Head of caudate nucleus (tissue), 42 donors: ENCODE measurements at places on chromosomes 4 and X.

- no peak for DNase-seq
Measured at GRCh38 chr4:87910795-87911194, 64.7 kb upstream of the SPP1 start.

DNA sequence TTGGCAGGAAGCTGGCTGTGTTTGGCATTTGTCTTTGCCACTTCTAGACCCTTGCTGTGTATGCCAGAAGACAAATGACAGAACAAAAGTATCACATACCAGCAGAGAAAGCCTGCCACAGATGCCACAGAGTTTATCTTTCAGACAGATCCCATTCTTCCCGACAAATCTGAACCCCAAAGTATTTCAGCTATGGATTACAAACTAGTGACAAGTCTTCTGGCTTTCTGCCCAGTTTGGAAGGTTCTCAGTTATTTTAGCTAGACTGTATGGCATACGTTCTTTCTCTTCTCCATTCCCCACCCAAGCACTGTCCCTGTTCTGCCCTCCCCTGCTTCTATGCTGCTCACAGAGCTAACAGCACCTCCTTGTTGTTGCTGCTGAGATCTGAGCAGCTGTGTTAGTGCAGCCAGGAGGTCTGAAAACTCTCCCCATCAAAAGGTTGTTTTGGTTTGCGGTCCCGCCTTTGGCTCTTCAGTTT, 236.7 kb downstream of the FRAS1 start:
- no peak for DNase-seq

- DNase-seq = no peak
Measured at GRCh38 chr4:177356206-177356605, 46.5 kb downstream of the NEIL3 start.

DNA sequence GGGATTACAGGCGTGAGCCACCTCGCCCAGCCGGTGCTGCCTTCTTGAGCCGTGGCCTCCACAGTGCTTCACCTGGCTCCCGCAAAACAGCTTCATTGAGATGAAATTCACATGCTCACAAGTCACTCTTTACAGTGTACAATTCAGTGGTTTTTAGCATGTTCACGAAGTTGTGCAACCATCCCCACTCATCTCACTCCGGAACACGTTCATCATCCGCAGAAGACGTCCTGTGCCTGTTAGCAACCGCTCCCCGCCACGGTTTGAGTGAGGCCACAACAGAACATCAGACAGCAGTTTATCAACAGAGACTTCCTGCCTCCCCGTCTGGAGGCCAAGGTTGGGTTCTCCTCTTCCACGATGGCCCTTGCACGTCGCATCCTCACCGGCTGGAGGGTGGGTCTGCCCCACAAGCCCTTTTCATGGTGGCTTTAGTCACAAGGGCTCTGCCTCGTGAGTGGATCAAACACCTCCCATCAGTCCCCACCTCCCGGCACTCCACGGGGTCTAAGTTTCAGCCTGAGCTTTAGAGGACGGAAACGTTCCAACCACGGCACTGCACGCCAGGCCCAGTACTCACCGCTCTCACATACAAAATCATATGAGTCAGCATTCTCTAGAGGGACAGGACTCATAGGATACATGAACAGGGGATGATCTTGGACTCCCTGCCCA, 29.6 kb upstream of the SPON2 start:
- peak; percentile 53 for DNase-seq

- DNase-seq = no peak
Measured at GRCh38 chr4:73520821-73521220, 39.3 kb downstream of the AFM start.

DNA sequence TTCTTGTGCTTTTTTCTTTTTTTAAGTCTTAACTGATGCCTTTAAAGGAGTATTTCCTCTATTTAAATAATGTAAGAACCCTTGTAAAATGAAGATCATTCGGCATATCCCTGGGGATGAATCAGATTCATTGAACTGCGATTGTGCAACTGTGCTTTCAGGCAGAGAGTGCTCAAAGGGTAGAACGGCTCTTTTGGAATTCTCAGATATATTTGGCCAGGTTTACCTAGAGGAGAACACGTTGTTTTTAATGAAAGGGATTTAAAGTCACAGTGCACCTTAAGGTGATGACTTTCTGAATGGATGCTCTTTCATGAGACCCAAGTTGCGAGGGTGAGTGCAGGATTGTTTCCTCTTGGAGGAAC, 51.6 kb upstream of the ELOVL6 start:
- DNase-seq = no peak

- no peak for DNase-seq
Measured at GRCh38 chr4:61312526-61312925, 112.4 kb downstream of the ADGRL3 start.

GRCh38 chr4:147543034-147543433, 62.1 kb downstream of the EDNRA start:
- DNase-seq = no peak

DNA sequence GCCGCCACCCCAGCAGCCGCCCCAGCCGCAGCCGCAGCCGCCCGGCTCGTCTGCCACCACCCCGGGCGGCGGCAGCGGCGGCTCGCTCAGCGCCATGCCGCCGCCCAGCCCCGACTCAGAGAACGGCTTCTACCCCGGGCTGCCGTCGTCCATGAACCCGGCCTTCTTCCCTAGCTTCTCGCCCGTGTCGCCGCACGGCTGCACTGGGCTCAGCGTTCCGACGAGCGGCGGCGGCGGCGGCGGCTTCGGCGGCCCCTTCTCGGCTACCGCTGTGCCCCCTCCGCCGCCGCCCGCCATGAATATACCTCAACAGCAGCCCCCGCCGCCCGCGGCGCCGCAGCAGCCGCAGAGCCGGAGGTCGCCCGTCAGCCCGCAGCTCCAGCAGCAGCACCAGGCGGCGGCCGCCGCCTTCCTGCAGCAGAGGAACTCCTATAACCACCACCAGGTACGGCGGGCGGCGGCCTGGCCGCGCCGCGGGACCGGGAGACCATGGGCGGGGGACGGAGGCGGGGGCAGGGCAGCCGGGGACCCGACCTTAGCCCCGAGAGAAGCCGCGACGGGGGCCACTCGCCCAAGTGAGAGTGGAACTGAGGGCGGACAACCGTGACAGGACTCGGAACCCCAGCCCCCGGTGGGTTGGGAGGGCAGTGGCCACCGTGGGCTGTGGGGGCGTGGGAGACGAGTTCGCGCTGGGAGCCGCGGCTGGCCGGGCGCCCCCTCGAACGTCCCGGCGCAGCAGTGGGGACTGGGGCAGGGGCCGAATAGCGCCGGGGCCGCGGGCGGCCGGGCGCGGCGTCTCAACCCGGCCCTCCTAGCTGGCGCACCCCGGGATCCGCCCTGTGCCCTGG, 1.8 kb downstream of the CPEB2 start:
- DNase-seq = peak; percentile 29

- peak; percentile 17 for DNase-seq
Measured at GRCh38 chrX:101051153-101051548, 760 bp downstream of the TRMT2B start.

DNA sequence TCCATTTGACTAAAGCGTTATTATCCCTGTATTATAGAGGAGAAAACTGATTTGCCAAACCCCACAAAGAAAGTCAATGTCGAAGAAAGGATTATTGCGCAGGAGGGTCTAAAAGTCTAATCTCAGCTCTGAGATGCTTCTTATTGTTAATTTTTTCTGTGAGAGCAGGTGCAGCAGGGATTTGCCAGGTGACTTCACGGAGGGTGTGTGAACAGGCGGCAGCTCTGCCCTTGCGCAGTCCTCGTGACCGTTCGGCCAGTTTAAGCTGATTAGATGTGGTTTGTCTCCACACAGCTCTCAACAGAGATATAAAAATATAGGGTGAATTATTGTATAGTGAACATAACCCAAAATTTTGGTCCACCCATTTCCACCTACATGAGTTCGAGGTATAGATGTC, 28.5 kb downstream of the TENM3 start:
- no peak for DNase-seq

DNA sequence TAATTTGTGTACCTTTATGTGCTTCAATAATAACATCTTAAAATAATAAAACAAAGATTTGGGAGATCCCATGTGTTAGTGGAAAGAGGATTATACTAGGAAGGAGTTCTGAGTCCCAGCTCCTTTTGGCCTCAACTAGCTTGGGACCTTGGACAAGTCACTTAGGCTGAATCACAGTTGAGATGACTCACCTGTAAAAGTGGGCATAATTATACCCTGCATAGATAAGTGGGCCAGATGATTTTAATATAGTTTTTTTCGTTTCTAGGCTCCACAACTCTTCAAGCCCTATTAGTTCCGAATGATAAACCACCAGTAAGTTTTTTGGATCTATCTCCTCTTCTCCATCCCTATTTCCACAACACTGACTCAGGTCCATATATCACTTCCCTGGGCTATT, 131.8 kb downstream of the ENOX2 start:
- no peak for DNase-seq

- DNase-seq = peak; percentile 52
Measured at GRCh38 chr4:98468709-98469108, 189.7 kb downstream of the TSPAN5 start.

DNA sequence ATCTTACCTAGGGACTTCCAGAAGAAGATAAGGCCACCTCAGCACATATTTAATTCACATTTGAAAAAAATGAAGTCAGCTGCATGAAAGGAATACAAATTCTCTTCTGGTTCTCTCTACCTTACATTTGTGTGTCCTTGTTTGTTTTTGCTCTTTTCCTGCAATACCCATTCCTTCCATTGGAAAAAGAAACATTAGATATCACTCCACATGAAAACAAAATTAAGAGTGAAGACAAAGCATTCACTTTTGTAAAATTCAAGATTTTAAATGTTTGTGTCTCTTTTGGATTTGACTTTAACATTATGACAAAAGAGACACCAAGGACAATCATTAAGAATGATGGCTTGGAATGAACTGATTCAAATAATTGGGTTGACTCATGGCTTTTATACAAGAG, 1351.8 kb downstream of the FSTL5 start:
- no peak for DNase-seq

GRCh38 chr4:185945252-185945651, 123.7 kb upstream of the TLR3 start:
- DNase-seq = no peak

DNA sequence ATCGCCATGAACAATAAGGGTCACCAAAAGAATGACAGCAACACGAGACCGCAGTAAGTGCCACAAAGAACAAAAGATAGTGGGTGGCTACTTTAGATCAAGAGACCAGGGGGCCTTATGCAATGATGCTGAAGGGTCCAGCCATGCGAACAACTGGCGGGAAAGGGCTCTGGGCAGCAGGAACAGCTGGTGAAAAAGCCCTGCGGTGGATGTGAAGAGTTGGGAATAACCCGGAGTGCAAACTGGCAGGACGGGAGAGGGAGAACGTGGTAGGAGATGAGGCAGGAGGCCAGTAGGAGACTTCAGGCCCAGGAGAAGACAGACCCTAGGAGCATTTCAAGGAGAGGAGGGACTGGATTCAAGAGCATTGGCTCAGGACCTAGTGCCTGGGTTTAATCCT, 120.2 kb downstream of the AFAP1 start:
- no peak for DNase-seq
